Endothelial cell (in vitro differentiated cells): ENCODE measurements at places on chromosomes 5 and 9.

- no peak for DNase-seq
Measured at GRCh38 chr9:77857513-77858259, 173.9 kb downstream of the GNAQ start.

GRCh38 chr9:119071636-119072035, 297.6 kb downstream of the BRINP1 start:
- DNase-seq, result no peak

DNA sequence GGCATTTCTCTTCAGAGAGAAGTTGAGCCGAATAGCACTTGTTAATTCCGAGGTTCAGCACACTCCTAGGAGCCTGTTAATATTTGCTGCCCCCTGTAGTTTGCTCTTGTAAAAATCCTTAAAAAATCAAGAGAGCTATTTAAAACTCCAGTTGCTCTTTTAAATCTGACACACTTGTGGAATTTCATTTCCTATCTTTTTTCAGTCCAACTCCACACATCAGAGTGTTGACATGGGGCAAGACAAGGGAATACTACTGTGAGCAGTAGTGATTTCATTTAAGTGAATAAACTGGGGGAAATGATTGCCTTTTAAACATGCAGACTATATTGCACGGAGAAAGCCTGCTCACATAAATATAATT, 1096.3 kb upstream of the DMAC1 start:
- DNase-seq, result peak; percentile 6

GRCh38 chr5:115543365-115544042, 1.1 kb downstream of the FEM1C start:
- DNase-seq, result no peak

- DNase-seq, result no peak
Measured at GRCh38 chr9:84166891-84167290, 173.7 kb downstream of the SLC28A3 start.

GRCh38 chr5:174294891-174295620, 249.6 kb downstream of the NSG2 start:
- no peak for DNase-seq

GRCh38 chr5:111129938-111130337, 37.8 kb downstream of the WDR36 start:
- no peak for DNase-seq

DNA sequence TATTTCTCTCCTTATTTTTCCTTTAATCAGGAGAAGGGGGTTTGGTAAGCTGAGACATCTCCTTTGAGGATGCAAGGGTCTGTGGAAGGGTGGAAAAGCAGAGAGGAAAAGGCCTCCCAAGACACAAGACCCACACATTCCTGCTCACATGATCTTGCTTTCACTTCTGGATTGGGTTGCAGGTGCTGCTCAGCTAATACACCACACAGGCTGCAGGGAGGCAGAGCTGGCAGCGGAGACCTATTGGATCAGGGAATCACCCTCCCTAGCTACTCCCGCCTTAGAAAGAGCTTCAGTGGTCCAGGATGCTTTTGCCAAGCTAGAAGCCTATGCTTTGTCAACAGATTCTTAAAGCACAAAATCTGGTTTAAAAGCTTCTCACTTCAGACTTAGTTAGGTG, 87.6 kb upstream of the IL33 start:
- no peak for DNase-seq

DNA sequence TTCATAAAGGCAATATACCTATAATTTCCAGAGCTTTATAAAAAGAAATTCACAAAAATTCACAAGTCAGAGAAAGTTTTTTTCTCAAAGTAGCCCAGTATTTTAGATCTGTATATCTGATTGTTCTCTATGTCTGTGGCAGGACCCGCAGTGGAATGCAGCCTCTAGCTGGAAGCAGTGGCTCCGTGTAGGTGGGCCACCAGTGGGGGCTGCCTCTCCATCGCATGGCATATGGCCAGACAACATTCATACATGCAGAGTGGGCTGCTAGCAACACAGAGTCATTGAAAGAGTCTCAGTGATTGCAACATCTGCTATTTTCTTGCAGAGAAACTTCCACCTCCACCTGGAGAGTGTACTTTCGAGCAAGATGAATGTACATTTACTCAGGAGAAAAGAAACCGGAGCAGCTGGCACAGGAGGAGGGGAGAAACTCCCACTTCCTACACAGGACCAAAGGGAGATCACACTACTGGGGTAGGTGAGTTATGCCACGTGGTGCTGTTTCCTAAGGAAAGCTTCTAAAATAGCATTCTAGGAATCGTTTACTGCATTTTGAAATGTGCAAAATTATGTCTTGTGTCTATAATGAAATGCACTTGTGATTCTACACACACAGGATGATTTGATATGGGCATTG, 88.5 kb upstream of the SMC5 start:
- DNase-seq, result no peak

- no peak for DNase-seq
Measured at GRCh38 chr5:8683496-8683895, 814.5 kb downstream of the MTRR start.

DNA sequence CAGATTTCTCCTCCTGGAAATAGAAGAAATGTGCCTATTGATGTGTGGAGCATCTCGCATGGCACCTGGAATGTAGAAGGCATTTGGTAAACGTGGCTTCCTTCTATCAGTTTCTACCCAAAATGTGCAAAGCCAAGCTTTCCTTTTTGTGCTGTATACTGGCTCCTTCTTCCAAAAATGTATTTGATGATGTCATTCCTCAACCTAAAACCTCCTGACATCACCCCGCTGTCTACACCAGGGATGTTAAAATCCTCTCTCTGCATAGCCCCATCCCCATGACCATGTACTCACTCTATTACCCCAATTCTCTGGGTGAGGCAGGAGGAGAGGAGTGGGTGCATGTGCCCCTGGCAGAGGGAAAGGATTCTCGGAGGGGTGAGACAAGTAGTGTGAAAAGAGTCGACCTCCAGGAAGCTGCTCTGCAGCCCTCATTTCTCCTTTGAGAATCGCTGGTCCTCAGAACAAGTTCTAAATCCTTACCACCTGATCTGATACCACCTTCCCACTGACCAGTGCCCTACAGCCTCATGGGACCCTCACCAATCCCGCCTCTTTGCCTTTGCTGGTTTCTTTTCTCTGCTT, 11.7 kb upstream of the MED10 start:
- DNase-seq, result no peak

- DNase-seq, result no peak
Measured at GRCh38 chr5:64165160-64165499, 513 bp upstream of the RNF180 start.

GRCh38 chr5:125140855-125141254, 394.4 kb upstream of the ZNF608 start:
- DNase-seq, result no peak

DNA sequence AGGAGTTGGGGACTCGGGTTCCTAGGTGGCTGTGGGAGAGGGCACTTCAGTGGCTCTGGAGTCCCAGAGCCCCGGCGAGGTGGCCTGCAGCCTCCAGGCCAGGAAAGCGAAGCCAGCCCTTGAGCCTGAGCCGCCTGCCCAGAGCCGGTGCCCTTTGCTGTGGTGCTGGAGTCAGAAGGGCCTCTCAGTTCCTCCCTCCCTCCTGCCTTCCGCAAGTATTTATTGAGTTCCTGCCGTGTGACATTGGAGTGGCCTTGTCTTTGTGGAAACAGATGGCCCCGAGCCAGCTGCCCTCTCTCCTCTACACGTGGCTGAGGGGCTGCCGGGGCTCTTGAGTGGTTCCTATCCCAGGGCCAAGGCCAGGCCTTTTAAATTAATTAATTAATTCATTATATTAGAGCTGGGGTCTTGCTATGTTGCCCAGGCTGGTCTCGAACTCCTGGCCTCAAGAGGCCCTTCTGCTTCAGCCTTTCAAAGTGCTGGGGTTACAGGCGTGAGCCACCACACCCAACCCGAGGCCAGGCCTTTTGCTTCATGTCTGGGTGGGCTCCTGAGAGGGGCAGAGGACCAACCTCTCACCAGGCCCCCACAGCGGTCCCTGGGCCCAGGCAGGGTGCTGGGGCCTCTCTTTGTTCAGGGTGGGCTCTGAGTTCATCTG, 45.6 kb upstream of the IER5L start:
- DNase-seq, result no peak

DNA sequence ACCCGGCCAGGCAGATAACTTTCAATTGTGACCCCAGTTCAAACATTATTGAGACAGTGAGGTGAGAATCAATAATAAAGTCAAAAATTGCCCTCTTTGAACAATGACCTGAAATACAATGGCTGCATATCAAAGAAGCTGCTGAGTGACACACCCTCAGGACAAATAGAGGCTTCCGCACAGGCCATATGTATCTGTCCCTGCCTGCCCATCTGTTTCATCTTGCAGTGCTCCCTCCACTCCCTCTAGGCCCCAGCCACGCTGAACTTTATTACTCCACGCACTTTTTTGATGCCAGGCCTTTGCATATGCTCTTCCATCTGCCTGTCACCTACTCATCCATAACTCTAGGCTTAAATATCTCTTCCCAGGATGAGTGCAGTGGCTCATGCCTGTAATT, 15.9 kb upstream of the PFDN1 start:
- no peak for DNase-seq

DNA sequence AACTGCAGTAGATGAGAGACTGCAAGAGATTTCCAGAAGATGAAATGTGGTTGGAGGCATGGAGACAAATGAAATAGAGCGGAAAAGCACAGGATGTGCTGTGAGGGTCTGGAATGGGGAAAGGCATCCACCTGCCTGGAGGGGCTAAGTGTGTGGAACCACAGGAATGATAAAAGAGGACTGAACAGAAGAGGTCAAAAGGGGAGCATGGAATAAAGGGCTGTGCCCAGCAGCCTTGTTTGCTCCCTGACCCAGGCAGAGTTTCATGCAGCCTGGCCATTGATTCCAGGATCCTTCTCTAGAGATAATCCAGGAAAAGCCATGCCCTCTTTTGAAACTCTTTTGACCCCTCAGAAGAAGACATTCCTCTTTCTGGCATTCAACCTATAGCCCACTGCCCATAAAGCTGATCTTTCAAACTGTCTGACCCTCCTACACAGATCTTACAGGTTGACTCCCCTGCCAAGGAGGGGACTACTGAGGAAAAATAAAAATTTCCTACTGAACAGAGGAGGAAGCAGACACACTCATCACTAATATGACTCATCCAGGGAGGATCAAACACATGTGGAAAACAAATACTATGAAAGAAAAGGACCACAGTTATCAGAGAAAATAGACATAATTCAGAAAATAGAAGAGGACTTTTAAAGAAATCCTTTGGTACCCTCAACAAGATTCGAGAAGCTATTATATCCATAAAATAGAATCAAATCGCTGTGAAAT, 273.5 kb upstream of the PCSK5 start:
- DNase-seq, result no peak
